Stimulated activated CD8-positive, alpha-beta memory T cell treated with anti-CD3 and anti-CD28 coated beads, Interleukin-7, amount 100 ng/mL, for 24 hours (primary cell): ENCODE measurements at places on chromosomes 3 and 15.

GRCh38 chr3:143786219-143787191 is 61.8 kb downstream of the SLC9A9 start:
- no peak for DNase-seq

GRCh38 chr3:112002096-112002971 is 3.6 kb downstream of the TAGLN3 start:
- DNase-seq = no peak

DNA sequence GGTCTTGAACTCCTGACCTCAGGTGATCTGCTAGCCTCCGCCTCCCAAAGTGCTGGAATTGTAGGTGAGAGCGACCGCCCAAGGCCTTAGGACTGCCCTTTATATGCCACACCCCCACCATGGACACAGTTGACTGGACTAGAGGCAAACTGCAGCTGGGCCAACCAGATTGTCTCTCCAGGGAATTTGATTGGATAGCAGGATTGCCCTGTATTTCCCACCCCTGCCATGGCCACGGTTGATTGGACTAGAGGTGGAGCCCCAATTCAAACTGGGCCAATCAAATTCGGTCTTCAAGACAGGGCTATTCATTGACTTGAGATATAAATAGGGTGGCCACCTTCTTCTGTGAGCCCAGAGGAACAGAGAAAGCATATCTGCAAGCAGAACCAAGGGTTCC is 6.9 kb upstream of the CLPX start:
- DNase-seq = no peak

- DNase-seq = peak; percentile 66
Observed at GRCh38 chr3:50436114-50436674, 67.2 kb downstream of the CACNA2D2 start.

DNA sequence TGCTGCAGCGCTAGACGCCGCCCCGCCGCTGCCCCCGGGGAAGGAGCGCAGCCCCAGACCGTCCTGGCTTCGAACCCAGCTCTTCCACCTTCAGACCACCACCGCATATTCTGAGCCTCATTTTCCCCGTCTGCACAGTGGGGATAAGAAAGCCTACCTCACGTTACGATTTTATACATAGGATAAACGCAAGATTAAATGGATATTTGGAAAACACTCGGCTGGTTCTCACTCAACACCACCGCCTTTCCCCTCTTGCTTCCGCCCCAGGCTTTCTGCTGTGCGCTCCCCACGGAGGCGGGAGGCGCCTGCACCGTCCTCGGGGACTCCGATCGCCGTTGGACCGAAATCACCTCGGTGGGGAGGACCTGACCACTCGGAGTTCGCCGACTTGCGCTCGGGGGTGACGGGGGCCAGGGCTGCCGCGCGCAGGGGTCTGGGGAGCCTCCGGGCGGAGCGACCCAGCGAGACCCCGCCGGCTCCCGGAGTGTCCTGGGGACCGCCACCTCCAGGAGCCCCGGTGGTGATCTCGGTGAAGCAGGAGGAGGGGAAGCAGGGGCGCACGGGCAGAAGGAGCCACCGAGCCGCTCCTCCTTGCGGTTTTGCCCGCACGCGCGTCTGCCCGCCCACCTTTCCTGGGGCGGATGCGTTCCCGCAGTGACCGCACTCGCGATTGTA is 4.0 kb downstream of the FBXL22 start:
- DNase-seq = peak; percentile 23

GRCh38 chr3:133939463-133939835 is 43.8 kb upstream of the RAB6B start:
- DNase-seq = no peak

DNA sequence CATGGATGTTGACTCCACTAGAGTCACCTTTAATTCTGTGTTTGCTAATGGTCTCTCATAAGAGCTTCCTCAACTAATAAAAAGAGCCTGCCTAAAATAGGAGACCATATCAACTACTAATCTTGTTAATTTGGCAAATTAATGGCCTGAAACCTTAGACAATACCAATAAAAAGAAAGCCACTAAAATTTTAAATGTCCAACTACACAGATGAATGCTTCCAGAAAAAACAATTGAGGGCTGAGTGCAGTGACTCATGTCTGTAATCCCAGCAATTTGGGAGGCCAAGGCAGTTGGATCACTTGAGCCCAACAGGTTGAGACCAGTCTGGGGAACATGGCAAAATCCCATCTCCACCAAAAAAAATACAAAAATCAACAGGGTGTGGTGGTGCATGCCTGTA is 230.9 kb downstream of the NSUN3 start:
- DNase-seq = no peak

DNA sequence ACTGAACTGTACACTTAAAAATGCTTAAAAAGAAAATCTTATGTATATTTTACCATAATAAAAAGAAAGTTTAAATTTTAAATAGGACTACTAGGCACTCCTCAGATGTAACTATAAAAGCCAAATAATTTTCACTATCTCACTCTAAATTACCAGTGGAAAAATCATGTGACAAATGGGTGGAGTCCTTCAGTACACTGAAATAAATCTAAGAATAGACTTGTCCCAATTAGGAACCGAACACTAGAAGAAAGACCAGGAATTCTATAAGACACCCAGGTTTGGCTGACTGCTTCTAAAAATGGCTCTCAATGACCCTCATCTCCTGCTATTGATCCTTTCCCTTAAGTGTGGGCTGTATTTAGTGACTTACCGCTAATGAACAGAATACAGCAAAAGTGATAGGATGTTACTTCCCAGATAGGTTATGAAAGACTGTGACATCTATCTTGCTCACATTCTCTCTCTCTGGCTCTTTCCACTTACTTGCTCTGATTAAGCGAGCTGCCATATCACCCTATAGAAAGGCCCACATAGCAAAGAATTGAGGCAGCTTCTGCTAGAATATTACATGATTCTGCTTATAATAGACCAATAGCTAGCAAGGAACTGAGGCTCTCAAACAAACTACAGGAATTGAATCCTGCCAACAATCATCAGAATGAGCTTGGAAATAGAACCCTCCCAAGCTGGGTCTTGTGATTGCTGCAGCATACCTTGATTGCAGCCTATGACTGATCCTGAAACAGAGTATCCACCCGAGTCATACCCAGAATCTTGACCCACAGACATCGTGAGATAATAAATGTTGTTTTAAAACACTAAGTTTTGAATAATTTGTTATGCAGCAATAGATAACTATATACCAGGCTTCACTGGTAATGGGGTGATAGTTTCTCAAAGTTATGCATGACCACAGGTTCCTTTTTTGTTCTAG is 16.9 kb downstream of the TTBK2 start:
- DNase-seq = no peak

DNA sequence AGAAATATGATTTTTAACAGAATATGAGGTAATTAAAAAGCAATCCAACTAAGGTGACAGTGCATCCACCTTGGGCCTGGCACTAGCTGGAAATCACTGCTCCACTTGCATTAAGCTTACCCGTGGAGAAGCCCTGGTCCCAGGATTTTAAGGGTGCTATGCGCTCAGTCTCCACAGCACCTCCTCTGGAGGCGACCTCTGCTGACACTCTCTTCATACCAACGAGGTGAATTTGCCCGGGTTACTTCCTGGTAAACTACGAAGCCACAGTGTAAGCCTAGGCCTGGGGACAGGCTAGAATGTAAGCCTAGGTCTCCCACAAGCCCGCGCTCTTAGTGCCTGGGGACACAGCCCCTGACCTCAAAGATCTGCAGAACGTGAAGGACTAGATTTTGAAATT is 793 bp downstream of the APOD start:
- no peak for DNase-seq
